ENCODE measurements at places on chromosomes 7 and 10.

- no peak for DNase-seq
- no peak overlapping the region for H3K4me3 ChIP-seq
- H3K4me1 ChIP-seq, result peaks cover 50% of the 10 kb centered on the region
These were observed 5.1 kb upstream of the ITGB1 start for GRCh38 chr10:32963096-32963495.

- H3K27ac ChIP-seq, result no peak overlapping the region
- no peak overlapping the region for H3K4me3 ChIP-seq
- no peaks in the 10 kb centered on the region for H3K4me1 ChIP-seq
These were observed 16.5 kb downstream of the BICC1 start for GRCh38 chr10:58529077-58529728.

- no peak overlapping the region for H3K27ac ChIP-seq
- no peak overlapping the region for H3K4me3 ChIP-seq
- no peak for DNase-seq
- no peaks in the 10 kb centered on the region for H3K4me1 ChIP-seq
- H3K27me3 ChIP-seq, result no peaks in the 10 kb centered on the region
- no peaks in the 10 kb centered on the region for H3K36me3 ChIP-seq
These were observed 106.3 kb downstream of the TMEM26 start for GRCh38 chr10:61346796-61347413.

- no peak overlapping the region for H3K27ac ChIP-seq
- no peaks in the 10 kb centered on the region for H3K36me3 ChIP-seq
- H3K4me3 ChIP-seq, result no peak overlapping the region
- no peaks in the 10 kb centered on the region for H3K4me1 ChIP-seq
- peaks cover under 1% of the 10 kb centered on the region for H3K27me3 ChIP-seq
- DNase-seq, result no peak
These were observed 51.4 kb upstream of the SEC61G start for GRCh38 chr7:54810401-54810800.

DNA sequence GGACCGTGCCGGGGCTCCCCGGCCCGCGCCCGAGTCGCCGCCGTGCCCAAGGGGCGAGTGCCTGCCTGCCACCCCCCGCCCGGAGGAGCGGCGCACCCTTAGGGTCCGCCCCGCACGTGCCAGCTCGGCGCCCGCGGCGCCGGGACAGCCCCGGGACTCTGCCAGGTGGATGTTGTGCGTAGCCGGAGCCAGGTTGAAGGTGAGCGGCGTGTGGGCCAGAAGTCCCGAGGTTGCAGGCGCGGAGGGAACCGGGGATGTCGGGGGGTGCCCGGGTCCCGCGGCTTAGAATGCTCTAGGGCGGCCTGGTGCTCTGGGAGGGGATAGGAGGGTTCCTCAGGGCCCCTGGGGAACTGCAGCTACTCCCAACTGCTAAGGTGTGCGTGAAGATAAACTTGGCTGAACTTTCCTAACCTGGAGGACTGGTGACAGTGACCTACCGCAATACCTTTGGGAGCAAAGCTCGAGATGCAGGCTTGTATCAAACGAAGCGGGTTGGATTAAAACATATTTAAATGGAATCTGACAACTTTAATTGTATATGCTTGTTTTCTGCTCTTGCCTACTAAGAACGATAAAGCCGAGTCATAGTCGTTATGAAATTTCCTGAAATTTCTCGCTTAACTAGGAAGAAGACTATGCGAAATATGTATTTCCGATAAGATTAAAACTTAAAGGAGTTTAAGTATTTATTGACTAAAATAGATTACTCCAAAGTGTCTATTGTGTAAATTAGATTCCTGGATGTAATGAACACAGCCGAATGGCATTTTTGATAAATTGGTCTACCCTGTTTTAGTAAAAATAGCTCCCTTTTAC, at the start of gene CUX1:
Gene CUX1 (plus strand): TSS at position 156 of the 816 bp plus-strand sequence. CDS start 14 bp downstream, at position 170.
- DNase-seq, result no peak
- peaks cover 4% of the 10 kb centered on the region for H3K4me1 ChIP-seq
- H3K27me3 ChIP-seq, result no peaks in the 10 kb centered on the region
- no peaks in the 10 kb centered on the region for H3K36me3 ChIP-seq

DNA sequence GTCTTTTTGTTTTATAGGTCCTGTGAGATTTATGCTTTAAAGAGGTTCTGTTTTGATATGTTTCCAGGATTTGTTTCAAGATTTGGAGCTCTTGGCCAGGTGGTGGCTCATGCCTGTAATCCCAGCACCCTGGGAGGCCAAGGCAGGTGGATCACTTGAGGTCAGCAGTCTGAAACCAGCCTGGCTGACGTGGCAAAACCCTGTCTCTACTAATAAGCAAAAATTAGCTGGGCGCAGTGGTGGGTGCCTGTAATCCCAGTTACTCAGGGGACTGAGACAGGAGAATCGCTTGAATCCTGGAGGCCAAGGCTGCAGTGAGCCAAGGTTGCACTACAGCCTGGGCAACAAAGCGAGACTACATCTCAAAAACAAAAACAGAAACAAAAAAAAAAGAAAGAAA, 8.3 kb upstream of the HYAL4 start:
- H3K36me3 ChIP-seq, result no peaks in the 10 kb centered on the region
- no peak overlapping the region for H3K4me3 ChIP-seq
- no peaks in the 10 kb centered on the region for H3K4me1 ChIP-seq
- no peak for DNase-seq

DNA sequence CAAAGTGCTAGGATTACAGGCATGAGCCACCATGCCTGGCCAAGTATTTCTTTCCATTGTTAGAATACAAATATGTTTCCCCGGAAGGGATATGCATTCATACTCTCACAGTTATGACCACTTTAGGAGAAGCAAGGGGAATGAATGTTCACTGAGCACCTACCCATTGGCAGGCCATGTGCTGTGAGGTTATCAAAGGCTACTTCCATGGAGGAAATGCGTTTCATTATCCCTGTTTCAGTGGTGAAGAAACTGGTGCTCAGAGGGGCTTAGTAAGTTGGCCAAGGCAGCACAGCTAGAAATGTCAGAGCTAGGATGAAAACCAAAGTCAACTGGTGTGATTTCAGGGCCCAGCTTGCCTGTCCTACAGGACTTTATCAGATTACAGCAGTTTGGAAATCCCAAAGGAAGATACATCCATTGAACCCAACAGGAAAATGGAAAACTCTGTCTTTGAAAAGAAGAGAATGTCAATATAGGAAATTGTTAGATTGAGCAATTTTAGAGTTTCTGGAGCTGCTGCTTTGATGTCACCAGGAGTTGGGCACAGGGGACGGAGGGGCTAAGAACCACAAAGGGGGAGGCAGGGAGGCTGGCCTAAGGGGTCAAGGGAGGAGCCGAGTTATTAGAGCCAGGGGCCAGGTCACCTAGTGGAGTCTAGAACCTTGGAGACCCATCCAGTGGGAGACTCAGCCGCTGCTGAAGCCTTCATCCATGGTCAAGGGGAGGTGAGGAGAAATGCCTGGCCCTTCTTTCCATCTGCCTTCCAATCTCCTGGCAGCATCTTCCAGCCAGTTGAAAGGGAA, 319.8 kb downstream of the FRMD4A start:
- peaks cover 26% of the 10 kb centered on the region for H3K4me1 ChIP-seq
- H3K36me3 ChIP-seq, result no peaks in the 10 kb centered on the region
- no peaks in the 10 kb centered on the region for H3K27me3 ChIP-seq
- H3K27ac ChIP-seq, result no peak overlapping the region
- no peak overlapping the region for H3K4me3 ChIP-seq

DNA sequence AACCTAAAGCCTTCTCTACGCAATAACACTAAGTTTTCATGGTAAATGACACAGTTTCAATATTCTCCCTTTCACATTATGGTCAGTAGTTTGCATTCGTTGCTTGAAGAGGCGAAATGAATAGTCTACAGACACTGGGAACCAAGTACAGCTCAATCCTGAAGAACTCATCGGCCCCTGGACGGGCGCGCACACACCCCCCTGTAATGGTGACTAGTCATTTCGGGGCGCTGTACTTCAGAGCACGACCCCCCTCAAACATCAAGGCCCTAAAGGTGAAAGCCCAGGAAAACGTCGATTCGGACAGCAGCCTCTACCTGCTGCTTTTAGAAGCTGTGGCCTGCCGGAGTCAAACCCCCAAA, 1.0 kb downstream of the NT5C2 start:
- peaks cover 32% of the 10 kb centered on the region for H3K4me1 ChIP-seq
- H3K27me3 ChIP-seq, result no peaks in the 10 kb centered on the region
- H3K36me3 ChIP-seq, result no peaks in the 10 kb centered on the region

DNA sequence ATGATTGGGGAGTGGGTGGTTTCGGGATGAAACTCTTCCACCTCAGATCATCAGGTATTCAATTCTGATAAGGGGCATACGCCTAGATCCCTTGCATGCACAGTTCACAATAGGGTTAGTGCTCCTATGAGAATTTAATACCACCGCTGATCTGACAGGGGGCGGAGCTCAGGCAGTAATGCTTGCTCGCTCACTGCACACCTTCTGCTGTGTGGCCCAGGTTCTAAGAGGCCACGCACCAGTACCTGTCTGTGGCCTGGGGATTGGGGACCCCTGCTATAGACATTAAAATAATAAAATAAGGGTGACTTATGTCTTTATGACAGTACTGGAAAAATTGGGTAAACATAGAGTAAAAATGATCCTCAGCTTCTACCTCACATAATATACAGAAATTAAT, 66.1 kb downstream of the SAMD9 start:
- no peaks in the 10 kb centered on the region for H3K27me3 ChIP-seq
- no peak overlapping the region for H3K4me3 ChIP-seq
- H3K27ac ChIP-seq, result no peak overlapping the region
- no peaks in the 10 kb centered on the region for H3K4me1 ChIP-seq

DNA sequence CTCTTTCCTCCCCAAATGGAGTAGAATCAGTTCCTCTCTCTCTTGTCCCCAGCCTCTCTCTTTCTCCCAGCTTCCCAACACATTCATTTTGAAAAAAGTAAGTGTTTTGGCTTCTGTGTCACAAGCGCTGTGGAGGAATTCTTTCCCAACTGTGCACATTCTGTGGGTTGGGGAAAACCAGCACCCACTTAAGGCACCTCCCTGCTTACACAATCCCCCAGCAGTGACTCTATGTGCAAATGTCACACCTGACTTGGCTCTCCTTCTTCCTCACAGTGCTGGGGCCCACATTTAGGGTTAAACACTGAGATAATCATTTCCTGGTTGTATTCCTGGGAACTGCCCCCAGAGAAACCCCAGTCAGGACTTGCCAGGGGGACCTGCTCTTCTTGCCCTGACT, 358.1 kb upstream of the ZNF32 start:
- H3K4me3 ChIP-seq, result no peak overlapping the region
- no peaks in the 10 kb centered on the region for H3K36me3 ChIP-seq
- H3K27me3 ChIP-seq, result no peaks in the 10 kb centered on the region
- H3K4me1 ChIP-seq, result peaks cover 28% of the 10 kb centered on the region
- no peak overlapping the region for H3K27ac ChIP-seq

DNA sequence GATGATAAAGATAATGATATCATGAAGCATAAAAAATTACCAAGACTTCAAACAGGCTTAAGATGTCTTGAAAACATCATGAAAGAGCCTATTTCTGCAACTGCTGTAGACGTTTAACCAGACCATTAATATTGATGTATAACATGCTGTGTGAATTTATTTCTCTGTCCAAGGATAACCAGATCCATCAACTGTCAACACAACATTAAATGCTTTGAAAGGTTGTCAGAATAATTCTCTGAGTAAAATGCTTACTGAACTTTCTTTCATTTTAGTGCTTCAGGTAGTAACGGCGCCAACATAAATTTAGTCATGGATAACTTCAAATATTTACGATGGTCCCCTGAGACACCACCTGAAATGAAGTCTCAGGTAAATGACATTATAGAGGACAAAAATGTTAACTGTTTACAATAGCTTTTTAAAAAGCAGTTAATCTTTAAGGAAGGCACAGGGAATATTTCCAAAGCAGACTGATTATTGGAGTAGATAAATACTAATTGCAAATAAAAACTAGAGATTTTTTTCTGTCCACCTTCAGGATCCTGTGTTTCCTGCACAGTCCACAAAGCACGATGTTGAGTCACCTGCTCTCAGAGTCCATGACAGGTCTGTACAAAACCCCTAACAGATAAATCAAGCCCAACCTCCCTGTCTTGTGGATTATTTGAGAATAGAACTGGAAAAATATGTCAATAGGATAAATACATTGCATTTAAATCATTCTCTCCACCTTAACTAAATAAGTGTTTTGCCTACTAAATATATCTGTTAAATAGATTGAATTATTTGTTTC, 1213.2 kb downstream of the XPNPEP1 start:
- H3K27ac ChIP-seq, result no peak overlapping the region
- H3K4me1 ChIP-seq, result no peaks in the 10 kb centered on the region
- H3K27me3 ChIP-seq, result no peaks in the 10 kb centered on the region
- H3K4me3 ChIP-seq, result no peak overlapping the region
- no peak for DNase-seq

DNA sequence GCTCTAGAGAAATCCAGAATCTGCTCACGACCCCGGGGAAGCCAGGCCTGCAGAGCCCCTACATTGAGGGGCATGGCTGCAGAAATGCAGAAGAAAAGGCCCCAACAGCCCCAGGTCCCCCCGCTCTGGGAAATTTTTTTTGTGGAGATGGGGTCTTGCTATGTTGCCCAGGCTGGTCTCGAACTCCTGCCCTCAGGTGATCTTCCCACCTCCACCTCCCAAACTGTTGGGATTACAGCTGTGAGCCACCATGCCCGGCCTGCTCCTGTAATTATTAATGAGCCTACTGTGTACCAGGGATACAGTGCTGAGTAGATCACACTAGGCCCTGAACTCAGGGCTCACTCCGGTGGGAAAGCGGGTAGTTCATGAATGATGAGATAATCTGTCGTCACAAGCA, 29.9 kb downstream of the TNRC18 start:
- no peaks in the 10 kb centered on the region for H3K4me1 ChIP-seq
- H3K4me3 ChIP-seq, result no peak overlapping the region
- H3K27ac ChIP-seq, result no peak overlapping the region
- DNase-seq, result no peak

- peaks cover 9% of the 10 kb centered on the region for H3K36me3 ChIP-seq
- H3K27me3 ChIP-seq, result no peaks in the 10 kb centered on the region
- H3K4me1 ChIP-seq, result peaks cover 100% of the 10 kb centered on the region
These were observed 5.8 kb downstream of the VSIR start for GRCh38 chr10:71767420-71768035.

DNA sequence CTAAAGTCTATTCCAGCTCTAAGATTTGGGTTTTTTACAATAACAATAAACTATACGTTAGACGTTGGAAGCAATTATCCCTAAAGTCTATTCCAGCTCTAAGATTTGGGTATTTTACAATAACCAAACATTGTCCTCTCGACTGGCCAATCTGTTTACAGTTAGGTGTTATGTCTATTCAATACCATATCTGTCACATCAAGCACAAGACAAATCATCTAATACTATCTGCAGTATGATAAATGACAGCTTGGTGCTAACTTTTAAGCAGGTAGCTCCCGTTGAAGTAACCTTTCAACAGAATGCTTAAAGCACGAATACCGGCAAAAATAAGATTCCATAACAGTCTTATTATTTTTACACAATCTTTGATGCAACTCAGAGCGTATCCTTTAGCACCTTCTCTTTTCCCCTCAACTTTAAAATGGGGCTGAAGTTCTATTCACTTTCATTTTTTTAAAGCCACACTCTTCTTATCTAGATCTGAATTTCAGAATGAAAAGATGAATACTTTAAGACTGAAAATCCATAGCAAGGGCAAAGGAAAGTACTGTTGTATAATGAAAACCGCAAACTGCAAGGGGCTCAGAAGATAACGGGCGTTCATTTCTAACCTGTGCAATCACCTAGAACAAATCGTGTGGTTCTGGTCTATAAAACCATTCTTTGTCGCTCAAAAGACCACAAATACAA, 925 bp downstream of the H2AZ2 start:
- no peaks in the 10 kb centered on the region for H3K36me3 ChIP-seq
- DNase-seq, result no peak
- peak overlapping the region; percentile 55 for H3K4me3 ChIP-seq
- H3K4me1 ChIP-seq, result peaks cover 23% of the 10 kb centered on the region
- peak overlapping the region; percentile 89 for H3K27ac ChIP-seq

Measured in tibial artery (tissue), 4 donors.